CD4-positive, alpha-beta T cell treated with Interleukin-17A for 4 hours (primary cell): ENCODE measurements at places on chromosomes 4 and X.

GRCh38 chr4:7415927-7416686, 18.6 kb downstream of the PSAPL1 start:
- no peak for DNase-seq

DNA sequence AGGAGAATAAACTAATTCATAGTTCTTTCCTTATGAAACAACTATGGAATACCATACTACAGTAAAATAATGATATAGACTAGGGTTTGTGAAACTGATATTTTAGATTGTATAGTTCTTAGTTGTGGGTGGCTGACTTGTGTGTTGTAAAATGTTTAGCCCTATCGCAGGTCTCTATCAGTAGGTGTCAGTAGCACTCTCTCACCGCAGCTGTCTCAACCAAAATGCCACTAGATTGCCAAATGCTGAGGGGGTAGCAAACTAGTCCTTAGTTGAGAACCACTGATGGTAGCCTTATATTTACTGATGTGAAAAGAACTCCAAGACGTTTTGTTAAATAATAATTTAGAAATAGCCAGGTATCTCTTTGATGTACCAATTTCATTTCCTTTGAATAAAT, 48.1 kb downstream of the RHOXF2B start:
- no peak for DNase-seq

DNA sequence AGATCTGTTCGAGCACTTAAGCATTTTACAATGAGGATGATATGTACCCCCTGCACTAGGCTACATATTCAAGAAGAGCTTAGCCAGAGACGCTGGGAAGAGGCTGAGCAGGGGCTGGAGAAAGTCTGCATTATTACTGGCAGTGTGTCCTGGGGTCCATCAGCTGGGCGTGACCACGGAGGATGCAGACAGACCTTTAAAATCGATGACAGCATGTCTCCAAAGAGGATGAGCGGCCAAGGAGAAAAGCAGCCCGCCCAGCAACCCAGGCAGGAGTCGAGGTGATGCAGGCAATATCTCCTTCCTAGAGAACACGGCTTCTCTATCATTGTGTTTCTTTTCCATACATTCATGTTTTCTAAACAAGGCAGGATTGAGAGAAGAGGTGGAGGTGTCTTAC, 300.7 kb downstream of the USP46 start:
- no peak for DNase-seq

GRCh38 chr4:185834778-185835177, 22.8 kb upstream of the SORBS2 start:
- DNase-seq = no peak

GRCh38 chr4:58219179-58219578, 1109.0 kb upstream of the IGFBP7 start:
- DNase-seq = no peak

DNA sequence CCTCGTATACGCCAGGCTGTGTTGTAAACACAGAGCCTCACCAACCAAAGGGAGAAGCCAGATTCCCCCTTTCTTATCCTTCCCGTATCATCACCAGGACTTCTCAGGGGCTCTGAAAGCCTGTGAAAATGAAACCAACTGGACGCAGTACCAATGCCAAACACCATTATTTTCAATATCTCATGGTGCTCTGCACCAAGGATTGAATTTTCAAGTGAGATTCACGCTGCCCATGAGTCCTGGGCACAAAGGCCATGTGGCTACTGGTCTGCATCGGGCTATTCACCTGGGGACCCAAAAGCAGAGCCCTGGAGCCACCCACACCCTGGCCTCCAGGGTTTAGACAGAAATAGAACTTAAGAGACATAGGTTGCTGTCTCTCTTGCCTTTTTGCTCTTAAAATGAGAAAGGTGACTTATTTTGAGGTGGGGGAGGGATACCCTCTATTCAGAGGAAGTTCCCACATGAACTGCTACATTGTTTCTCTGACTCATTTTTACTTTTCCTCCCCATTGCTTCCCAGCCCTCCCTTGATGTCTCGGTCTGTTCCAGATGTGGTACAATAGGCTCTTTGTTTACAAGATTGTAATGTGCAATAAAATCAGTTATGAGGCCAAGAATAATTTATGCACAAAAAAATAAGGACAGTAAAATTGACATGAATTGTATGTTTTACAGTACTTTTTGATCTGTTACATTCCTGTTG, 55.4 kb downstream of the MAML3 start:
- peak; percentile 30 for DNase-seq

GRCh38 chr4:185955151-185955770, 113.7 kb upstream of the TLR3 start:
- DNase-seq = no peak

DNA sequence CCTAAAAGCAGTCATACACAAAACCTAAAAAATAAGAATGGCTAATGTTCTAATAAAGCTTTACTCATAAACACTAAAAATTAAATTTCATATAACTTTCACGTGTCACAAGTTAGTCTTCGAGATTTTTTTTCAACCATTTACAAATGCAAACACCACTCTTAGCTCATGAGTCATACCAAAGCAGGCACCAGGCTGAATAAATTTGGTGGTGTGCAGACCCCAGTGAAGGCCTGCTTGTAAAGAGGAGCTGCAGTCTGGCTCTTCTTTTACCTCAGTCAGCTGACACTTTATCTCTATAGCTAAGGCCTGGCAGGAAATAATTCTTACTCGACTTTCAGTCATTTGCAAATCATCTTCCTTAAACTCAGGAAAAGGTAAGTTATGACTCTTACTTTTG, 37.4 kb downstream of the CLOCK start:
- DNase-seq = no peak

GRCh38 chr4:142741995-142742394, 104.1 kb downstream of the INPP4B start:
- no peak for DNase-seq

GRCh38 chr4:84019626-84020025, 479.5 kb downstream of the NKX6-1 start:
- no peak for DNase-seq

DNA sequence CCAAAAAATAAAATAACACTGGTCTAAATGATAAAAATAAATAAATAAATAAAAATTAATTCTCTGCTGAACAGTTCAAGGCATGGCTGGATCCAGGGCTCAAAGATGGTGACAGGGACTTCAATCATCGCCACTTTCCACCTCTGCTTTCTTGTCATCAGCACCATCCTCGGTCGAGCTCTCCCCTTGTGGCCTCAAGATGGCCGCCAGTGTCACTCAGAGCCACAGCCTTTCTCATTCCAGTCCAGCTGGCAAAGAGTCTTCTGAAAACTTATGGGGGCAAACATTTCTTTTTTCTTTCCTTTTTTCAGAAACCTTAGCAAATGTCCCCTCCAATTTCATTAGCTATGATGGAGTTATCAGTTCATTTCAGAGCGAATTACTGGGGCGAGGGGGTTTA, 119.5 kb downstream of the RAB28 start:
- DNase-seq = no peak
